Activated CD8-positive, alpha-beta memory T cell treated with anti-CD3 and anti-CD28 coated beads, Interleukin-2, amount 50 U/mL, for 48 hours (primary cell): ENCODE measurements at places on chromosomes 12 and 14.

DNA sequence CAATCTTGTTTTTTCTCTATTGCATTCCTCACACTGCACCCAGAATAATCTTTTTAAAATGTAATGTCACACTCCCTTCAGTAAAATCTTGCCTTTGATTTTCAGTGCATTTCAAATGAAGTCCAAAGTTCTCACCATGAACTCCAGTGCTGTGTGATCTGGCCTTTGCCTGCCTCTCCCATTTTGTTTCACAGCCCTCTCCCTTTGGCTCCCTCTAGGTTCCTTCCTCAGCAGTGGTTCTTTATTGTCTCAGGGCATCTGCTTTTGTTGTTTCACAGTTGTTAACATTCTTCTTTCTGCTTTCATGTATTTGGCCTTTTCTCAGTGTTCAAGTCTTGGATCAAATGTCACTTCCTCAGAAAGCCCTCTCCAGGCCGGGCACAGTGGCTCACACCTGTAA lies 84.5 kb upstream of the AMN1 start:
- no peak for DNase-seq

DNA sequence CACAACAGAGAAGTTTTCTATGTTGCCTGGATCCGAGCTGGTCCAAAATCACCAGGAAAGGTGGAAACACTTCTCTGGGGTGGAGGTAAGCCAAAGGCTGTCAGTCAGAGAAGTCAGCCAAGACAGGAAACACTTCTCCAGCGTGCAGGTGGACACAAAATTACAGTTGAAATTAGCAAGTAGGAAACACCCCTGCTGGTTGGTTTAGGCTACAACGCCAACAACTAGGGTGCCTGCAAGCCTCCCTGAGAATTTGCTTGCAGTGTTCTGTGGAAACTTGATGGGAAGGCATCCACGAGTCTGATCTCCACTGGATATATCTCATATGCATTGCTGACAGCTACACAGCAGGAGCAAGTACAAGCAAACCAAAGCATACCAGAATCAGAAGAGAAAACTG lies 600.5 kb downstream of the RERGL start:
- DNase-seq: no peak

DNA sequence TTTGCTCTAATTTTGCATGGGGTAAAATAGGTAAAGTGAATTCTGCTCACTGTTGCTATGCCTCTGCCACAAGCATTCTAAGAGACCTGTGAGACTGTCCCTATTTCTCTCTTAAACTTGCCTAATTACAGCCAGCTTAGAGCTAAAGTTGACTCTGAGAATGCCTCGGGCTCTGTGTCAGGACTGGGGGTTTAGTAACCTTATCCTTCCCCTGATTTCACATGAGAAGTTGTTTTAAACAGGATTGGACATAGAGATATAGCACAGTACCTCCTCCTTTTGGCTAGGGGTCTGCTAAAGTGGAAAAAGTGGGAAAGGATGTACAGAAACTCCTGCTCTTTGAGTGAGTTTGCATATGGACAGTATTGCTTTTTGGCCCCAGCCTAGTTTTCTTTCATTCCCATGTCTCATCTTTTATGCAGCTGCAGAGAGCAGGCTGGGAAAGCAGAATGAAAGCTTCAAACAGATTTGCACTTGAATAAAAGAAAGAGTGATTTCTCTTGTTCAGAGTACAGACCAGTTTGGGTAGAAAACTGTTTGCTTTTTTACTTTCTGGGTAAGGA lies 122.0 kb downstream of the RAD51B start:
- DNase-seq: no peak

GRCh38 chr12:647385-648085 lies 15.7 kb downstream of the NINJ2 start:
- no peak for DNase-seq

GRCh38 chr14:76694106-76694505 lies 67.2 kb upstream of the VASH1 start:
- no peak for DNase-seq

DNA sequence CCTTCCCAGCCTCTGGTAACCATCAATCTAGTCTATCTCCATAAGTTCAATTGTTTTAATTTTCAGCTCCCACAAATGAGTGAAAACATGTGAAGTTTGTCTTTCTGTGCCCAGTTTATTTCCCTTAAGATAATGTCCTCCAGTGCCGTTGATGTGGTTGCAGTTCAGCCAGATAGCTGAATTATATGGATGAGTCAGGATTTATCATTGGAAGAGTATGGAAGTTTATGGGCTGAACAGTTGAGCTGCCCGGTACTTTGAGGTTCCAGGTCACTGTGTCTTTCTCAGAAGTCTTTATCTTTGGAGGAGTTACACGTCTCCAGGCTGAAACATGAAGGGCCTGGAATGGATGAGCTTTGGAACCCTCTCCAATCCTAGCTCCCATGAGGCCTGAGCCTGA lies 120.1 kb downstream of the ASCL4 start:
- DNase-seq: no peak

DNA sequence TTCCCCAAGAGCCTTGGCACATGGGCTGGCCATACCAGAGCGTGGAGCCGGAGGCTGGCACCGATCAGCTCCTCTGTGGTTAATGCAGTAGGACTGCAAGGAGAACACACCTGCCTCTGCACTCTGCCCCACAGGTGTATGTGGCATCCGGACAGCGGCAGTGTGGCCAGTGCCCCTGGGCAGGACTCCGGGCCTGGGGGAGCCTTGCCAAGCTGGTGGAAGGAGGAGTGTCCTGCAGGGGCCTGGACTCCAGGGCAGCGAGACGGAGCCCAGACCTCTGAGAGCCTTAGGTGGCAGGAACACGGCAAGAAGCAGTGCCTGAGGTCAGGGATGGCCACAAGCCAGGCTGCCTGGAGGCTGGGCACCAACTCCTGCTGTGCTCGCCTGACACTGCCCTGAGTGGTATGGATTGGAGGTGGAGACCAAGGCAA lies 5.3 kb upstream of the BEGAIN start:
- DNase-seq: no peak

DNA sequence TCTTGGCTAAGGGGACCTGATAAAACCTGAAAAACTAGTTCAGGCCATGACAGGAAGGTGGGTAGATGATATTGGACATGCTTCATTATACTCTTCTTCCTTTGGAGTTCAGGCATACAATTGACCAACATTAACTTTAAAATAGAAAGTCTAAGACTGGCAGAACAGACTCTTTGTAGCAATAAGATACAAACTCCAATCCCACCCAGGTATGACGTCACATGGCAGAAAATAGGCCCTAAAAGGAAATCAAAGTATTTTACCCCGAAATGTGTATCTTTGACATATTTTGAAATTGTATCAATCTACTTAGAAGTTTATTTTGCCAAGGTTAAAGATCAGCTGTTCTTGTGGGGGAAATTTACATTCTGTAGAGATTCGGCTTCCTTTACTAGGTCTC lies 198.1 kb upstream of the LRIG3 start:
- no peak for DNase-seq

GRCh38 chr12:75478116-75478794 lies 2.3 kb upstream of the GLIPR1 start:
- DNase-seq: no peak

GRCh38 chr12:22518998-22519397 lies 25.3 kb downstream of the C2CD5 start:
- DNase-seq: no peak

DNA sequence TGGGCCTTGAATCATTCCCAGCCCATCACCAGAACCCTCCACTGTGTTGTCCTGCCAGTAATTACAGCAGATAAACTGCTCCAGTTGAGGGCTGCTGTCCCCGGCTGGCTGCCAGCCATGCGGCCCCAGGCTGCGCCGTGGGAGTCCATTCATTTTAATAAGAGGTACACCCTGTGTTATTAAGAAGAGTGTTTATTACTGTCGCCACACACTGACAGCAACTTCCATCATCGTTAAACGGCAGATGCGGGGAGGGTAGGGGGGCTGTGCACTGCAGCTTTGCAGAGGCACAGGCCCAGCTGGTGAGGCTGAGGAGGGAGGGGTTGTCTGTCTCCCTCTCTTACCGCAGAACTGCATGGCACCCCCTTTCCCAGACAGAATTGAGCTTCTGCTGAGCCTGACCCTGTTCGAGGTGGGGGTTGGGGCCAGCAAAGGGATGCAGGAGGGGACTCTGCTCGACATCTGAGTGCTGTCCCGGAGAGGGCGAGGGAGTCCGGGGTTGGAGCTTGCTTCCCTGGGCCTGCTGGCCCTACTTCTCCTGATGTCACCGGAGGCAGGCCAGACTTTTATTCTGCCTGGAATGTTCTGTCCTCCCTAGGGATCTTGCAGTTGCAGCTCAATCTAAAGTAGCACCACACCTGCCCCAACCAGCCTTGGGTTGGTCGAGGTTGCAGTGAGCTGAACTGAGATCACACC lies 33.8 kb upstream of the GPATCH2L start:
- DNase-seq: no peak

DNA sequence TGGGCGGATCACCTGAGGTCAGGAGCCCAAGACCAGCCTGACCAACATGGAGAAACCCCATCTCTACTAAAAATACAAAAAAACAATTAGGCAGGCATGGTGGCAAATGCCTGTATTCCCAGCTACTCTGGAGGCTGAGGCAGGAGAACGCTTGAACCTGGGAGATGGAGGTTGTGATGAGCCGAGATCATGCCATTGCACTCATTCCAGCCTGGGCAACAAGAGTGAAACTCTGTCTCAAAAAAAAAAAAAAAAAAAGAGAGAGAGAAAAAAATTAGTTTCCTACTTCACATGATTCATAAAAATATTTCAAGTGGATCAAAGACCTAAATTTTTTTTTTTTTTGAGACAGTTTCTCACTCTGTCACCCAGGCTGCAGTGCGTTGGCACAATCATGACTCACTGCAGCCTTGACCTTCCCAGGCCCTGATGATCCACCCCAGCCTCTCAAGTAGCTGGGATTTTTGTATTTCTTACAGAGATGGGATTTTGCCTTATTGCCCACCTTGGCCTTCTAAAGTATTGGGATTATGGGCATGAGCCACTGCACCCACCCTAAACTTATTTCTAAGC lies 24.9 kb downstream of the FCF1 start:
- no peak for DNase-seq

- no peak for DNase-seq
Observed at GRCh38 chr14:80269353-80269925, 58.1 kb upstream of the DIO2 start.

DNA sequence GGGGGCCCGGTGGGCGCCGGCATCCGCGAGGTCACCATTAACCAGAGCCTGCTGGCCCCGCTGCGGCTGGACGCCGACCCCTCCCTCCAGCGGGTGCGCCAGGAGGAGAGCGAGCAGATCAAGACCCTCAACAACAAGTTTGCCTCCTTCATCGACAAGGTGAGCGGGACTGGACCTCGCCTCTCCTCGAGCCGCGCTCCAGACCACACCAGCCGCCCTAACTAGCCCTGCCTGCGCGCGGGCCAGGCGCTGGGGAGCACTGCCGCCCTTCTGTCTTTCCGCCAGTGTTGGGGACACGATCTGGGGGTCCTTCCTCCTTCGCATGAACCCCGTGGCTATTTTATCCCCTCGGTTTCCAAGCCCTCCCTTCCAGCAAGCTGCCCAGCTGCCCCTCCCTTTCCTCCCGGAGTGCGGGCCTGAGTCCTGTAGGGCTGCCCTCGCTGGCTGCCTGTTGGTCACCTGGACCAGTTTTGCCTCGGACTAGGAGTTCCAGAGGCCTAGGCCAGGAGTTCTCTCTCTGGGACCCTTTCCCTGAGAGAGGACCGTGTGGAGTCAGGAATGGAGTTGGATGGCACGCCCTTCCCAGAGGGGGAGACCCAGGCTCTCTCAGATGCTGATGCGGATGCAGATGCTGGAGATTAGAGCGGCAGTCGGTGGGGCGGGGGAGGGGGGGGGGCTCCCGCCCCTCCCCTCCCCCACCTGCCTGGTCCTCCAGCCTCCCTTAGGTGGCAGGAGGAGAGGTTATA lies 592 bp downstream of the KRT7 start:
- DNase-seq: no peak

- DNase-seq: no peak
Observed at GRCh38 chr14:89160437-89160836, 256.6 kb downstream of the FOXN3 start.
